HTR-8/SVneo (cell line): ENCODE measurements at places on chromosomes 5 and 9.

DNA sequence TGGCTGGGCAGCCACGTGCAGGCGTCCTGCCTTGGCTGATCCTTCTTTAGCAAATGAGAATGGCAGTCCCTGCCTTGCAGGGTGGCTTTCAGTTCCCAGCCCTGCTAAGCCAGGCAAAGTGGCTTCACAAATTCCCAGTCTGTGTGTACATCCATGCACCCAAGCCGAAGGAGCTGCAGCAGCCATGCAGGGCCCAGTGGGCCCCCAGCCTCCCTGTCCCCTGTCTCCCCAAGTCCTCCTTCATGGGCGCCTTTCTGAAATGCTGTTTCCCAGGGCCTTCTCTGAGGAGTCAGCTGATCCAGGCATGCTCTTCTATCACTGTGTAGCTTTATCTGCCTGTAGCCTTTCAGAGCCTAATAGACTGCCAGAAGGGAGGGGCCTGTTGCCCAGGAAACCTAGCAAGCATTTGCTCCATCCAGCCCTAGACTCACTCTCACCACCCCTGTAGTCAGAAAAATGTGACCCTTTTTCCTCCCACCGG lies 47.4 kb upstream of the SHC3 start:
- no peak for DNase-seq

GRCh38 chr9:136577941-136578625 lies 32.2 kb upstream of the NOTCH1 start:
- no peak for DNase-seq

GRCh38 chr9:98184326-98184725 lies 8.1 kb downstream of the CORO2A start:
- no peak for DNase-seq

GRCh38 chr5:31193591-31194467 lies at the start of gene CDH6:
Gene CDH6, plus strand, starts transcription at chr5:31193686. Its CDS starts 73,788 bp downstream, at chr5:31267474.
- DNase-seq: peak; percentile 73

GRCh38 chr5:164098979-164099378 lies 593.6 kb downstream of the MAT2B start:
- no peak for DNase-seq

GRCh38 chr9:24382566-24382965 lies 163.1 kb downstream of the IZUMO3 start:
- DNase-seq: no peak

DNA sequence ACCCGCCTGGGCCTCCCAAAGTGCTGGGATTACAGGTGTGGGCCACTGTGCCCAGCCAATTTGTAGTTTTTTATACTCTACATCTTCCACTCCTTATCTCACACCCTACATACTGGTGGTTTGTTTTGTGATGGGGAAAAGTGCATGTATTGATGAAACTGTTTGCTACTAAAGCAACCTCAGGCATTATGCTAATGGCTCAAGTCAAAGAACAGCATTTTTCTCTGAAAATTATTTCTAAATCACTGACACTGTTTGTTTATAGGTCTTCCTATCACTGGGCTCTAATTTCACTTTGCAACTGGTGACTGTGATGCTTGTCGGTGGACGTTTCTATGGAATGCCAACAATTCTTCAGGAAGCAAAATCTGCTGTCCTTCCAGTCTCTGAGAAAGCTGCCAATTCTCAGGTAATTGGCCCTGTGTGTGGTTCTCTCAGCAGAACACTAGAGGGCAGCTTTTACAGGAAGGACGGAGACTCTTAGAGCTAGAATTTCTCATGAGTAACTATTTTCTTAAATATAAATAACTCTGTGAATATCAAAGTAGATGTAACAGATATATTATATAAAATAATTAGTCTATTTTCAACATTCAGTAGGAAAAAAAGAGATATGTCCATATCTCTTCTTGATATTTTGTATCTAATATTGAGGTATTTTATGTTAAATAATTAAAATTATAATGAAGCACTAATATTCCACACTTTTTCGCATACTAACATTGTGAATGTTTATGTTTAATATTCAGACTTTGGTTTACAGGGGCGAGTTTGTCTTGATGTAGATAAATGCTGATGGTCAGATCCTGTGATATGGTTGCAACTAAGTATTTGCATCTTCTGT lies 244.1 kb downstream of the ADGRV1 start:
- DNase-seq: peak; percentile 21

- DNase-seq: no peak
Measured at GRCh38 chr5:54837093-54837492, 148.3 kb downstream of the ESM1 start.

GRCh38 chr5:128773378-128773777 lies 191.9 kb upstream of the SLC27A6 start:
- DNase-seq: no peak

GRCh38 chr9:91177081-91177480 lies 184.6 kb downstream of the AUH start:
- no peak for DNase-seq

DNA sequence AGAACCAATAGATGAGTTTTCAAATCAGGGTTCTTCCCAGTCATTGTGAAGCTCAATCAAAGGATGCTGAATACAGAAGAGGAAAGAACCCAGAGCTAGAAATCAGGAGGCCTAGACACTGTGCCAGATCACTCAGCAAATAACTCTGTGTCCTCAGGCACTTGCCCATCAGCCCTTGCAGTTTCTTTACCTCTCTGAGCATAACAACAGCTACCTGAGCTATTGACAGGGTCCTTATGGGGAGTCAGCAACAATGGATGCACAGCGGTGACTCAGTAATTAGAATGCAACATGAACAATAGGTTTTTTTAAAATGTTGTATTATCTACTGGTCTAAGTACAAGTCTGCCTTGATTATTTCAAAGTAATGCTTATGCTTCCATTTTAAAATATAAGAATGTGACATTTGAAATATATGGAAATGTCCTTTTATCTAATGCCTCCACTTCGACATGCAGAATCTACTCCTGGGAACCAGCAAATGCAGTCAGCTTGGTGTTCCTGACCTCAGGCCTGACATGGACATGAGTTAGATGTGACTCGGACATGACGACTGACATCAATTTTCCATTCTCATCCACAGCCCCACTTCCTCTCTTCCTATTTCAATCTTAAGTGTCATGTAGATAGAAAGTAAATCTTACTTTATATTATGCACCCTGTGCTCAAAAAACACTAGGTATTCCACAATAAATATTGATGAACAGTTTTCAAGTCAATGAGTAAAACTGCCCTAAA lies 155.0 kb downstream of the TLE1 start:
- DNase-seq: no peak

GRCh38 chr5:172433513-172433912 lies 20.8 kb downstream of the SH3PXD2B start:
- DNase-seq: no peak

GRCh38 chr5:160133918-160134304 lies 14.7 kb upstream of the PWWP2A start:
- no peak for DNase-seq

DNA sequence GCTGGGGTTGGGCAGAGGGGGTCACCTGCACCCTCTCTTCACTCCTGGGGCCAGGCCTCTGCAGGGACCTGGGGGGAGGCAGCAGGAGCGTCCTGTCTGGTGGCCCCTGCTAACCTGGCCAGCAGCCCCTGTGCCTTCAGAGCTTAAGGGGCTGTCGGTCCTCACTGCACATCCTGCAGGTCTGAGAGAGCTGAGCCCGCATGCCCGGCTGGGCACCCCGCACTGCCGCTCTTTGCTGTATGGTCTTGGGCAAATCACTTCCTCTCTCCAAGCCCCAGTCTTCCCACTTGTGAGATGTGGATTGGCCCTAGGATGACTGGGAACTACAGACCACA lies 7.9 kb downstream of the FLT4 start:
- no peak for DNase-seq

GRCh38 chr5:17186256-17186655 lies 31.2 kb upstream of the BASP1 start:
- DNase-seq: no peak
